ENCODE measurements at places on chromosomes 5 and 9. TPM values are rescaled to one million over a fixed set of nuclear protein-coding genes. Genes with fewer than 3 reads are reported as not detected.

GRCh38 chr9:78909566-78909965, 612.6 kb downstream of the PSAT1 start:
- no peak for DNase-seq

GRCh38 chr9:18058564-18059442, 415.1 kb upstream of the ADAMTSL1 start:
- no peak for DNase-seq

DNA sequence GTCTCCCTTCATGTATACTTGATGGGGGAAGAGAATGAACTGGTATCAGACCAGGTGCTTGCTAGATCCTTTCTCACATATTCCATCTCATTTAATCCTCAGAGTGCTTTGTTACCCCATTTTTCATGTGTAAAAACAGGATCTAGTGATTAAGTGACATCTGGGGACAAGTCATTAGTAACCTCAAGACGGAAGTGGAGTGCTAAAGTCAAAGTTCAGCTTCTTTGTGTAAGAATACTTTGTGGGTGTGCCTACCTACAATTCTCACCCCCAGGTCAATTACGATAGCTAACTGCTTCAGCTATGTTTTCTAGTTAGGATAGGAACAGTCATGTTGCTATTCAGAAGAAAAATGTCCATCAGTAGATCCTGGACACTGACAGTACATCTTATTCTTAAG, 3.1 kb upstream of the FAM120AOS start:
- no peak for DNase-seq

The TMEM215 gene
- total RNA-seq = not detected

DNA sequence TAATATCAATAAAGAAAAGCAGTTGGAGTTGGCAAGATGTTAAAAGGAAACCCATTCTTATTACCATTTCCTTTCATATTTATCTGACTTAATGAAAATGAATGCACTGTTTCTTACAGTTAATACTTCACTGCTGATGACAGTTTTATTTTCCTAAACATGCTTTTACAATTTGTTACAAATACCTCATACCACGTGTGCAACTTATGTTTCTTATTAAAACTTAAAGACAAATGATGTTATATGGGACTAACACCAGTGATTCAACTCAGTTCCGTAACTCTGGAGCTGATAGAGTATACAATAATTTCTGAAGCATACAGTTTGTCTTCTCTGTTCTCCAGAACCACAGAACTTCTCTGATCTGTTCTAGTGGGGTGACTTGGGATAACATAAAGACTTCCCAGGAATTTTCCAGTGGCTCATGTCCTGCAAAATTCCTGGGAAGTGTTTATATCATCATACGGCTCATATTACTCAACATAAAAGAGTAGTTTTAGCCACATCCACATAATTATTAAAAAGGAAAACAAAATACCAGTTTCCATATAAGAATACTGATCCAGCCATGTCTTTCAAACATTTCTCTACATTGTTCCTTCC, 1259.0 kb upstream of the C9orf72 start:
- DNase-seq = no peak

- no peak for DNase-seq
These were observed 1.3 kb downstream of the DMRT1 start for GRCh38 chr9:842635-843426.

DNA sequence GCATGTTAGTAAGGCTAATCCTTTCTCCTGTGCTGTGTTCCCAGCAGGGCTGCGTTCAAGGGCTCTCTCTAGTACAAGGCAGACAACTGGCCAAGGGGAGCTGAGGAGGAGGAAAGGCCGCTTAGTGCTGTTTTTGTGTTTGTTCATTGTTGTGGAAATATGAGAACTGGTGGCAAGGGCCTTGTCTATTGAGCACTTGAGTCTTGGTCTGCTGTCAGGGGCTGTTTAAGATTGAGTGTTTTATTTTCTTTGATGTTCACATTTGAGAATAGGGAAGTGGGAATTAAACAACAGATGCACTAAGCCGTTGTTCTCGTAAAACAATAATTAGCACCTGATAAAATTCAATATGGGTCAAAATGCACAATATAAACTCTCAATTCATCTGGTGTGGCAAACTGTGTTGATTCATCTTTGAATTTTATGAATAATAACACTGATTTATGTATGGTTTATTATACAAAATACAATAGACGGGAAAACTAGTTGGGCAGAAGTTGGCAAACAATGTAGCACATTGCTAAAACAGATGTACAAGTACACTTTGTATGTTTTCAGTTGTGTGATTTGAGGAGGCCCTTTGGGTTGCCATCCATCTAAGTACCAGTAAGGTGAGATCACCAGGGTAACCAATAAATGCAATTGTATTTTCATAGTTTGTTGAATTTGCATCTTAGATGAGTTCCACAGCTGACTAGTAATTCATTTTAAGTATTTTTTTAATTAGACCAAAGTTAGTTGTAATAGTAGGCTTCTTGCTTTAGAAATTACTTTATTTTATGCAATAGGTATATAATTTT, 97.6 kb upstream of the GRHPR start:
- DNase-seq = no peak

- no peak for DNase-seq
These were observed 715.5 kb downstream of the TLR4 start for GRCh38 chr9:118419676-118420075.

The APC gene
- 81.4 TPM for total RNA-seq

Data from sigmoid colon (tissue), 7 donors.